Posterior cingulate gyrus (tissue), 11 donors: ENCODE measurements at places on chromosomes 3 and 15.

DNA sequence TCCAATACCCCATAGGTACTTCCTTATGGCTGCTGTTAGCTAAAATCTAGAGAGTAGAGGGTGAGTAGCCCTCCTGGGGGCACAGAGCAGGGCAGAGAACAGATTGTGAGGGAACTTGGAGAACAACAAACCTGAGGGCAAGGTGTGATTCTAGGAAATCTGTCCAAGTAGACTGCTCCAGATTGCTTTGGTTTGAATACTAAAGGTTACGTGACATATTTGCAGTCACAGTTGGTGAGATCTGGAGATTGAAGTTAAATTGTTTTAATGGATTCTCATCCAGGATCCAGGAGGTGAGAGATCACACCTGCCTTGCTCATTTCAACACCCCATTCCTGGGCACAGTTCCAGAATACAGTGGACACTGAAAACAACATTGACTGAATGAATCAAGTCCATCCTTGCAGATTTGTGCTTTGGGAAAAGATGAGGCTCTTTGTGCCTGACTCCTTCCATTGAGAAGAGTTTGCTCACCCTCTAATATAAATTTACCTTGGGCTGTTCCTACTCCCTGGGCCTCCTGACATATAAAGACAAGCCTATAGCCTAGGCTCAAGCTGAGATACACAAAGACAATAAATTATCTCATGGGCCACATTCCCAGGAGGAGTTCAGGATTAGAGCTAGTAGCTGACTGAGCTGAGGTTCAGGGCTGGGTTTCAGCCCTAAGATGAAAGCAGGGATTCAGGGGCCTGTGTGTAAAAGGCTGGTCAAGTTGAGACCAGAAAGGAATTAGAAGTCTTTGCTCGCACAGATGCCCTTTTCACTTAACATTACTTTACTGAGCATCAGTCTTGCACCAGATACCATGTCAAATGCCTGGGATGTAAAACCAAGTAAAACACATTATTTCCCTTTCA is 400.9 kb upstream of the MCTP2 start:
- DNase-seq = no peak

GRCh38 chr3:128698211-128699047 is 27.6 kb upstream of the RAB7A start:
- no peak for DNase-seq

- no peak for DNase-seq
Observed at GRCh38 chr3:11706604-11707003, 62.9 kb upstream of the VGLL4 start.

GRCh38 chr3:86865506-86865905 is 125.4 kb downstream of the VGLL3 start:
- no peak for DNase-seq

- DNase-seq = no peak
Observed at GRCh38 chr3:68699541-68699940, 232.8 kb downstream of the TAFA4 start.

GRCh38 chr15:57887825-57888224 is 177.7 kb downstream of the ALDH1A2 start:
- no peak for DNase-seq

GRCh38 chr3:2268779-2269178 is 170.1 kb downstream of the CNTN4 start:
- no peak for DNase-seq

DNA sequence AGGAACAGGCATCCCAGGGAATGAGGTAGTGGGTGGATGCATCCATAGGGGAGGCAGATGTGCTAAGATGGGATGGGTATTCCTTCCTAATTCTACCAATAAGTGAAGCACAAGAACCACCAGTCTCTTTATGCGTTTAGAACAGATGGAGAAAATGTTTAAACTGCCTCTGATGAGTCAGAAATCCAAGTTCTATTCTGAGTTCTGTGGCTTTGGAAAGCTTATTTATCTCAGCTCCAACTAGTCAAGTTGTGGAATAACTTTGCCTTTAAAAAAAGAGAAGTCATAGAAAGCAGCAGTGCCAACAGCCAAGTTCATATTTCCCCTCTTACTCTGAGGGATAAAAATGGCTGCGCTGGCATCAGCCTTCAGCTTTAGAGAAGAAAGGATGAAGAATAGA is 761.7 kb downstream of the IGSF11 start:
- DNase-seq = no peak

GRCh38 chr3:119343719-119344118 is 49.5 kb downstream of the ARHGAP31 start:
- no peak for DNase-seq

- peak; percentile 52 for DNase-seq
Observed at GRCh38 chr15:101014921-101015841, 96.0 kb downstream of the LRRK1 start.

DNA sequence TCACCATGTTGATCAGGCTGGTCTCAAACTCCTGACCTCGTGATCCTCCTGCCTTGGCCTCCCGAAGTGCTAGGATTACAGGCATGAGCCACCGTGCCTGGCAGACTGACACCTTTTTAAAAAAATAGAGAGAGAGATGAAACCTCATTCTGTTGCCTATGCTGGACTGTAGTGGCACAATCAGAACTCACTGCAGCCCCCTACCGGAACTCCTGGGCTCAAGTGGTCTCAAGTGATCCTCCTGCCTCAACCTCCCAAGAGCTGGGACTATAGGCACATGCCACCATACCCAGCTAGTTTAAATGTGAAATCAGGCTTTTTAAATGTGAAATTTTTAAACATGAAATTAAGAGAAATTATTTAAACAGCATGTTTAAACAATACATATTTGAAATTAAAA is 265.2 kb upstream of the UBE2E1 start:
- no peak for DNase-seq

- no peak for DNase-seq
Observed at GRCh38 chr3:67557848-67558355, 96.5 kb downstream of the SUCLG2 start.

DNA sequence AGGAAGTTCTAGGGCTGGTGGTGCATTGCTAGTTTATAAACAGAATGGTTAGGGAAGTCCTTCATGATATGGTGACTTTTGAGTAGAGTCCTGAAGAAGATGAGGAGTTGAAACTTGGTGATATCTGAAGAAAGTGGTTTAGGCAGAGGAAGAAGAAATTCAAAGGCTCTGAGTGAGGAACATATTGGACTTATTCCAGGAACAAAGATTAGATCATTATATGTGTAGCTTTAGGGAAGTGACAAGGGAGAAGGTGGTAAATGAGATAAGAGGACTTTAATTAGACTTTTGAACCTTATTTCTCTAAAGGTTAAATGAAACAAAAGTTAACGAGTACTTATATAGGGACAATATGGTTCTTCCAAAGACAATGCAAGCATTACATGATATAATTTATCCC is 286.7 kb downstream of the DOCK3 start:
- DNase-seq = no peak

GRCh38 chr3:188349351-188349901 is 195.5 kb downstream of the LPP start:
- DNase-seq = no peak

DNA sequence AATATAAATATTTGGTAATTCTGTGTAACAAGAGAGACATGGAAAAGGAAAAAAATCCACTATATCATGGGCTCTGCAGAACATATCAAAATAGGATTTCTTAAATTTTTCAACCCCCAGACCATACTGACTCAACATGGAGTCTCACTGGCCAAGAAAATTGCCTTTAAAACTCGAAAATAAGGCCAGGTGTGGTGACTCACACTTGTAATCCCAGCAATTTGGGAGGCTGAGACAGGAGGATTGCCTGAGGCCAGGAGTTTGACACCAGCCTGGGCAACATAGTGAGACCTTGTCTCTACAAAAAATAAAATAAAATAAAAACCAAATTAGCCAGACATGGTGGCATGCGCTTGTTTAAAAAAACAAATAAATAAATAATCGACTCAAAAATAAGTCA is 294.4 kb upstream of the TPRG1 start:
- no peak for DNase-seq

DNA sequence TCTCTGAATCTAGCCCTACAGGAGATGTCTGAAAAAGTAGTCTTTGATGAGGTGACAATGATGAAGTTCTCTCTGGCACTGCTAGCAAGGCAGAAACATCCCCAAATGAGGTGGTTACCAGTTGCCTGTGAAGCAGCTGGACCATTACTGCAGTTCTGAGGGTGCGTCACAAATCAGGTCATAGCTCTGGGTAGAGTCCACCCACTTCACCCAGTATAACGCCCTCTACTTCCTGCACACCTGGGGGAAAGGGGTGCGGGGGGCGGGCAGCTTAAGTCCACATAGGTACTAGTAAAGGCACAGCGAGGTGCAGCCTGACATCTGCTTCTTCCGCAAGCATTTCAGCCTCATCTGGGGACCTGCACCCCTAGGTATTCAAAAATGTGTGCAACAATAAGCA is 13.4 kb upstream of the SATB1 start:
- DNase-seq = no peak

DNA sequence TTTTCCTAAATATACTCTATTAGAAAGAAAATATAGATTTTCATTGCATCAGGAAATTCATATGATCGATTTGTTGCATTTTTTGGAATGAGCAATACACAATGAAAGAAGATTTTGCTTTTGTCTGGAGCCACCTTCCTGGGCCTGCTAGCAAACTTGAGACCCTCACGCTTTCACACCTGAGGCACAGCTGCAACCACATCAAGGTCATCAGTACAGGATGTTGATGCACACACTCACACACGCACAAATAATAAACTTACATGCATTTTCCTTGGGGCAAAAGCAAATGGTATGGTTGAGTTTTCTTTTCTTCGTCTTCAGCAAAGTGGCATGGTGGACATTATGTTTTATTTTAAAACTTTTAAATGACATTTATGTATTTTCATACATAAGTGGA is 64.8 kb upstream of the SATB1 start:
- DNase-seq = no peak

DNA sequence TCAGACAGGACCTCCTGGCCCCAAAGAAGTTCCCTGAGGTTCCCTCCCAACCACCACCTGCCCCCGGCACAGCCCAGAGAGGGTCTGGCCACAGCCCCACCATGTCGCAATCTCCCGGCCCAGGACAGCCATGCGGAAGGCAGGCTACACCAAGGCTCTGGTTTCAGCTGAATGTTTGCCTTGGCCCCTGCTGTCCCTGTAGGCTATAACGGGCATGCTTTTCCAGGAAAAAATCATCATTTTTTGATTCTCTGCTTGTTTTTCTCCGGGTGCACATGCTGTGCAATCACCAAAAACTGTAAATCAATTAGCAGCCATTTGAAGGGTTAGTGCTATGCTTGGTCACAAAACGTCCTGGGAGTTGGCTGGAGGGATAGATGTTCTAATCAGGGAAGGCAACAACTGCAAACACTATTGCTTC is 142.7 kb upstream of the IGF1R start:
- DNase-seq = no peak

GRCh38 chr15:41836073-41836472 is 2.6 kb upstream of the PLA2G4B start:
- no peak for DNase-seq

GRCh38 chr3:152348436-152349177 is 79.9 kb downstream of the MBNL1 start:
- no peak for DNase-seq

GRCh38 chr3:116018646-116019045 is 395.3 kb downstream of the GAP43 start:
- DNase-seq = no peak

- no peak for DNase-seq
Observed at GRCh38 chr3:37086918-37087317, 87.5 kb downstream of the LRRFIP2 start.

- DNase-seq = no peak
Observed at GRCh38 chr3:51938780-51939425, 2.8 kb downstream of the RRP9 start.

- DNase-seq = no peak
Observed at GRCh38 chr3:141465221-141465620, 21.6 kb upstream of the RASA2 start.

DNA sequence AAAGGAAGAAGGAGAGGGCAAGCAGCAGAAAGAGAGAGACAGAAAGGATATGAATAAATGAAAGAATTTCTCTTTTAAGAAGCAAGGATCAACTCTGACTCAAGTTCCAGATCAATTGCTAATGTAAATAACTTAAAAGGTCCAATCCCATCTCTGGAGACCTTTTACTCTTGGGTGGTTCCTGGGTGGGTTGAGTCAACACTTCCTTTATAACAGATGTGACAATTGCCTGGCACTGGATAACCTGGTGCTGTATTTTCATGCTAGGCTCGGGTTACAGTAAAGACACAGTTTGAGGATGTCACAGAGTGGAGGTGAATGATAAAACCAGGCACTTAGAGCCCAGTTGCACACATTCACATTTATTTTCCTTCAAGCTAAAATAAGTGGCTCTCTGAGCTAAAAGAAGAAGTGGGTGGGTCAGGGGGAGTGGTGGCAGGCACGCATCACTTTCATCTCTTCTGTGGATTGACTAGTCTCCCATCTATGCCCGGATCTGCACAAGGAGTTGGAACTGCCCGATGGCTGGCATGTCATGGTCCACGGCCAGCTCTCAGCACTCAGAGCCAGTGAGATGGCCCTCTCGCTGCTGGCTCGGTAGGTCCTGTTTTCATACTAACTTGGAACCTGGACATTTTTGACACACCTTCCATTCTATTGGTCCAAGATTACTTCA is 465.8 kb downstream of the FOXP1 start:
- no peak for DNase-seq

DNA sequence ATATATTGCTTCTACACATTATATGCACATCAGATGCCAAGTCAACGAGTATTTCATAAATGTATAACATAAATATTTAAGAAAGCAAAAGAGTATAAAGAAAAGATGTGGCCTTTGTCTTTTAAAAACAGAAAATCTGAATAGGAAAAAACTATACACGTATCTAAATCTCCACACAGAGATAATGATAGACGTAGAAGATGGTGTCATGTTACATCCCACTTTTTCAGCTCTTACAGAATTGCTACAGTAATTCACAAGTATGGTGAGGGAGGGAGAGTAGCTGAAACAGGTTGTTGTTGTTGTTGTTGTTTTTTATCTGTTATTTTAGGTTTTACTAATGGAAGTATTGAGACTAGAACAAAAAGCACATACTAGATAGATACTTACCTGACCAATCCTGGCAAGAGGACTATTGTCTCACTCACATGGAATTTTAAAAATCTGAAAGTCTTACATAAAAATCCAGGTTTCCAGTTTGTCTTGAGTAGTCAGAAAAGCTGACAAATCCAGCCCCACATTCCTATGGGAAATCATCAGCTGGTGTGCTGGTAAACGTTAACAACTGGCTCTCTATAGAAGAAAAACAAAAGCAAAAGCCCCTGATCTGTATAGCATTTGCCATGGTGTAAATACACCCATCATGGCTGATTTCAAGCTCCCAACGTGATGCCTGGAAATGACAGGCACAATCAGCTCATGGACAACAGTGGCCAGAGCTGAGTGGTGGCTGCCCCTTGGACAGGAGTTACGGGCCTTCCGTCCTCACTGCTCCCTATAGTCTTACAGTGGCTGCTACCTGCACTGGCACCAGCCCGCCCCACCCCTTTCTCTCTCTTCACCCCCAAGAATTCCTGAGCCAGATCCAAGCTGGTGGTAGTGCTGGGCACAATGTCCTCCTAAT is 47.4 kb upstream of the VGLL4 start:
- no peak for DNase-seq

DNA sequence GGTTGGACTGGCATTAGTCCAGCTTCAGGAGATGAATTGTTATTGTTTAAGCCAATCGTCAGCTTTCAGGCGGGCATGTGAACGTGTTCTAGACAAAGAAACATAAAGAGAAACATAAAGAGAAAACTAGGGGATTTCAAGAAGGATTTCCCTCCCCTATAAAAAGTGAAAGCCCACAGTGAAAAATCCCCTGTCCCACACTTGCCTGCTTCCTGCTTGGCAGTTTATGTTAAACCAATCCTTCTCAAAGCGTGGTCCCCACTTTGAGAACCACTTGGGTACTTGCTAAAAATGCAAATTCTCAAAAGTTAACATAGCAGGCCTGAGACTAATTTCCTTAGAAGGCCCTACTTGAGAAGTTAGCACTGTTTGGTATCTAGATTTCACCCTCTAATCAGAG is 293.0 kb upstream of the SOX14 start:
- no peak for DNase-seq
